ENCODE measurements at places on chromosomes 3 and 15.

DNA sequence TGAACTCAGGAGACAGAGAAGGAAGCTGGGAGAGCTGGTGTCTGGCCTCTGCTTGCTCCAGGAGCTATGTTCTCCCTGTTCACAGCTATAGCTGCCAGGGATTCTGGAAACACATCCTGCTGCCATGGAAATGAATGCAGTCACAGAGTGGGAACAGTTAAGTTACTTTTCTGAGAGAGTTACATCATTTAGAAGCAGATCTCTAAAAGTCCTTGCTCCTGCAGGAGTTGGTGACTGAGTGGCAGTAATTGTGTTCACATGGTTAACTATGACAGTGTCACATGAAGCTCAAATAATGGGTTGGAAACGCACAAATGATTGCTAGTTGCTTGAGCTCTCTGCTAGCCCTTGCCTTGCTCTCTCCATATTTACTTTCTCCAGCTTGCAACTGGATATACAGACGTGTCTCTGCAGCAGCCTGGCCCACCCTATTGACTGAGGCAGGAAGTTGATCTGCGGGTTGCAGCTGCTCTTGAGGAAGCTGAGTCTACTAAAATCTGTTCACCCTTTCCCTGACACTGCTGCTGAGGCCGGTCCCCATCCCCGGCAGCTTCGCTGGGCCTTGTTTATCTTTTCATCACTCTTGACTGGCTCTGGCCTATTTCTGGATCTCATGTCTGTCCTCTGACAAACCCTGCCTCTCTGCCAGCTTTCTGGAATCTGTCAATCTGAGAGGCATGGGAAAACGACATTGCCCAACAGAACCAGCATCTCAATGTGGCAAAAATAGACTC lies 16.7 kb upstream of the ISLR start:
- no peak for DNase-seq

DNA sequence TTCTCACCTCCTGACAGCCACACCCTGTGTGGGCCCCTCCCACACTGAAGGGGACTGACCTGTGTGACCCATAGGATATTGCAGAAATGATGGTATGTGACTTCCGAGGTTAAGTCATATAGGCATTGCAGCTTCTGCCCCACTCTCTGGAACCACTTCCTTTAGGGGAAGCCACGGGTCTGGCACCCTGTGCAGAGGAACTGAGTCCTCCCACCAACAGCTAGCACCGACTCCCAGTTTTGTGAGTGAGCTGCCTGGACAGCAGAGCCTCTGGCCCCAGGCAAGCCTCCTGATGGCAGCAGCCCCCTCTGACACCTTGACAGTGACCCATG lies 24.6 kb upstream of the SLC6A6 start:
- no peak for DNase-seq

GRCh38 chr3:14852717-14853116 lies 34.0 kb downstream of the FGD5 start:
- no peak for DNase-seq

DNA sequence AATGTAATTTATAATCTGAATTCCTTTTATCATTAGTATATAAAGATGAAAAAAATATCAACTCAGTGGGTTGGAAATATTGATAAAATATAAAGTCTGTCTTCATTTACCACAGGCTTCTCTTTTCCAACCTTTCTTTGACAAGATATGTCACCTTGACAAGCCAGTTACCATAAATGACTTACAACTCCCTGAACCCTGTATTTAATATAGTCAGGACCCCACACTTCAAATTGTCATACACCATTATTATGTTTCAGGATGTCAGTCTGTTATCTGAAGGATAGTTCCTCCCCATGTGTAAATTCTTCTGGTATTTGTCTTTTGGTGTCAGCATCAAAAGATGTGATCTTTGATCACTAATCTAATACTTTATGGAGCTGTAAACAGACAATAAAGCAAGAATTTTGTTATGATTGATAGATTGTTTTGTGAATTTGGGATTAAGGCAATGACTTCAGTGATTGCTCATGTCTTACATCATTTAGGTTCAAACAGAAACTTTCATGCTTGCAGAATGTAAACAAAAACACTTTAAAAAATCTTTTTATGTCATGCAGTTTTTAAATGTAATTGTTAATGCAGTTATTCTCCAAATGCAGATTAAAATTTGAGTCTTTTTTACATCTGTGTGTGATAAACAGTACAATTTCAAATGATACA lies 503.5 kb upstream of the BCHE start:
- no peak for DNase-seq

GRCh38 chr15:87638554-87639083 lies 617.9 kb downstream of the NTRK3 start:
- DNase-seq = no peak

DNA sequence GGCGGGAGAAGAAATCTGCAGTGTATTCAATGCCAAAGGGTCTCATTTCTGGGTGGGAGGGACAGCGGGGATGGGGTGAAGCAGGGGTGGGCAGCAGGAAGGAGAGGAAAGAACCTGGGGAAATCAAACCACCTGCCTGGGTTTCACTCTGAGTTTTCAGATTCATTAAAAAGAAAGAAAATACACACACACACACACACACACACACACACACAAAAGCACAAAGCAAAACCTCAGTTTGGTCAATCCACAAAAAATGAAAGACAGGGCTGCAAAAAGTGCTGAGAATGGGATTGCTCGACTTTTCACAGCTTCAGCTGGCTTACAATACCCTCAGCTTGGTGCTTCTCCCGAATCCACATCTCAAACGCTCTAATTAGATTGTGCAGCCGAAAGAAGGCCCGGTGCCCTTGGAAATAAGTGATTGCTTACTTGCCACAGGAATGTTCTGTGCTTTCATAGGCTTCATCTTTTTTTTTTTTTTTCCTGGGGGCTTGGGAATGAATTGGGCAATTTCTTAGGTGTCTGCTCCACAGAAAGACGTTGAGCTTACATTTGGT lies 370.5 kb downstream of the RORA start:
- DNase-seq = no peak

DNA sequence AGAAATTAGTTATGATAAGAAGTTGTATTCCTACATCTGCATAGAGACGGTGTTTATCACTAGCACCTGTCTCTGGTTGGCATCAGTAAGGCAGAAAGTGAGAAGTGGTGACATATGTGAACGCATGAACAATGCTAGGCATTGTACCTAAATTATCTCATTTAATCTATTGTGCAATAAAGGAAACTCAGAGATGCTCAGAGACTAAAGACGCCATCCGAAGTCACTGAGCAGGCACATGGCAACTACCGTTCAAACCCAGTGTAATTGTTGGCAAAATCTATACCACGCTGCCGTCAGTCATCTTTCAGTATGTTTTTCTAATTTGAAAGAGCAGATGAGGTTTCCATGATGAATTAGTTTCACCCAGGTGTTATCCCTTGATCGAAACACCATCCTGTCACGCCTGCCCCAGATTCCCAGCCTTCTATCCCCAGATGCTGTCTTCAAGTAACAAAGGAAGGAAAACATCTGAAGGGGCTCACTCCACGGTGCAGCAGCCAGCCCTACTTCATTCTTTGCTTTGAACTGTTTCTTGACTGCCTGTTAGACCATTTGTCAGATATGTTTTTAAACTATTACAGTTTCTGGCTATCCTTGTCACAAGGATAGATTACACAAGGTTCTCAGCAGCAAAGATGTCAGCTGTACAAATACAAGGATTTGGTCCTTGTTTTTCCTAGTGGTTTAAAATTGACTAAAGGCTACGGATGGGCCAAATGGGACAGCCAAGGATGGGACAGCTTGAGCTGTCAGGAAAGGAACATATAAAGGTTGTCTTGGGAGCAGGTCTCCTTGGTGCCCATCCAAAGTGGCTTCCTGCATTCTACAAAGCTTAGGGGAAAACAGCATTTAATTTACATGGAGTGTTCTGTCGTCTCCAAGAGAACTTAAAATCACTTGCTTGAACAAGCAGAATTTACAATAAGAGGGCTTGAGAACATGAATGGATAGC lies 99.1 kb downstream of the TMEM108 start:
- DNase-seq = no peak

DNA sequence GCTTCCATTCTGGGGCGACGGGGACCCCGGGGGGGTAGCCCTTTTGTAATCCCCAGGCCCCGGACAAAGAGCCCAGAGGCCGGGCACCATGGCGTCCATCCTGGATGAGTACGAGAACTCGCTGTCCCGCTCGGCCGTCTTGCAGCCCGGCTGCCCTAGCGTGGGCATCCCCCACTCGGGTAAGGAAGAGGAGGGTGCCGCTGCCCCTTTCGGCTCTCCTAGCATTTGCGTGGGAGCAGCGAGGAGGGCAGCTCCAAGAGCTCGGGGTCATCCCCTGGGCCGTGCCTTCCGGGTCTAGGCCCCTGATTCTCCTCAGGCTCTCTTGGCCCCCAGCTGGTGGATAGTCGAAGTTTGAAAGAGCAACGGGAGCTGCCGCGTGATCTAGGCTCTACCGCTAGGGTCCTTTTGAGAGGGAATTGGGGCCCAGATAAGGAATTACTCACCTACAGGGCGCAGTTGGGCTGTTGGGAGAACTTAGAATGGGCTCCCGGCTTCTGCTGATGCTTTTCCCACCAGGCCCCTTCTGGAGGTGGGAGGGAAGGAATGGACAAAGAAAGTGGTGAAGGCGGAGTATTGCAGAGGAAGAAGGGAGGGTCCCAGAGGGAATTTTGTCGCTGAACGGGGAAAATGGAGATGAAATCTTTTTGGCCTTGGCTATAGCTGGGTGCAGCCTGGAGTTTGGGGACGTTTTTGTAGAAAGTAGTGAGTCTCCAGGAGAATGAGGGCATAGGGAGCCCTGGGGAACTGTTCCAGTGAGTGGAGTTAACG lies 615 bp downstream of the VPS18 start:
- peak; percentile 85 for DNase-seq

GRCh38 chr3:66407611-66408218 lies 93.1 kb downstream of the LRIG1 start:
- peak; percentile 67 for DNase-seq

GRCh38 chr15:59622289-59622688 lies 10.7 kb downstream of the GCNT3 start:
- DNase-seq = peak; percentile 55

DNA sequence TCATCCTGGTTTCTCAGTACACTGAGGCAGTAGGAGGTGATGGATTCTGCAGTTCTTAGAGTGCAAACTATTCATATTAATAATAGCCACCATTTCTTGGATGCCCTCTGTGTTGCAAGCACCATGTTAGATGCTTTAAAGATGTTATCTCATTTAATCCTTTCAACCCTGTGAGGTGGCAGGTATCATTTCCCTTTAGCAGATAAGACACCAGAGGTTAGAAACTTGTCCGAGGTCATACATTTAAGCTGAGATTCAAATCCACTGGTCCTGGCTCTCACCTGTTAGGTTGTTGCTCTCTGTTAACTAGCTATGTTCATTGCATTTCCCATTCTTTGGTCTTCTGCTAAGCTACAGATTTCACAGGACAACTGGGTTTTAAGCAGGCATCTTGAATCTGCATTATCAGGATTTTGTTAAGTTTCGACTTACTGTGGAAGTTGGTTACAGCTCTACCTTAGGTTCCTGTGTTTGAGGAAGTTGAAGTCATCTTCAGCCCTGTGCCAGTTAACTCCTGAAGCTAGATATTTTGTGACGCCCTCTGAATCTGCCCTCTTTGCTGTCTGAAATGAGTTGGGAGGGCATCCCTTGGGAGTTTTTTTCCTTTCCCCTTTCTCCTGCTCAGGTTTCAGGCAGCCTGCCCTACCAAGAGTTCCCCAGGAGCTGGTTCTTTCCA lies 6.4 kb downstream of the PDE8A start:
- DNase-seq = no peak

DNA sequence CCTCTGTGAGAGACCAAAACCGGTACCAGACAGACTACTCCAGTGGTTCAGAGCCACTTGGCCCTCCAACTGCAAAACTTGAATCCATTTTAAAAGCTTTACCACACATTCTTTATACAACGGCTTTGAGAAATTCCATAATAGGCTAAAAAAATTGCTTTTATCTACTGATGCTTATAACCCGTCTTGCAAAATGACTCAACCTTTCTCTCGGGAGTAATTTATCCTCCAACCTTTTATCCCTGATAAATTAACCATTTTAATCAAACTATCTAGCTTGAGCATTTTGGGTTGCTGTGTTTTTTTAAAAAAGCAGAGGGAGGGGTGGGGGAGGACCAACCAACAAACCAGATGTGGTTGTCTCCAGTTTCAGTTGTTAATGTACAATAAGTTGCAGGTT lies 275.7 kb upstream of the LRTM1 start:
- no peak for DNase-seq

DNA sequence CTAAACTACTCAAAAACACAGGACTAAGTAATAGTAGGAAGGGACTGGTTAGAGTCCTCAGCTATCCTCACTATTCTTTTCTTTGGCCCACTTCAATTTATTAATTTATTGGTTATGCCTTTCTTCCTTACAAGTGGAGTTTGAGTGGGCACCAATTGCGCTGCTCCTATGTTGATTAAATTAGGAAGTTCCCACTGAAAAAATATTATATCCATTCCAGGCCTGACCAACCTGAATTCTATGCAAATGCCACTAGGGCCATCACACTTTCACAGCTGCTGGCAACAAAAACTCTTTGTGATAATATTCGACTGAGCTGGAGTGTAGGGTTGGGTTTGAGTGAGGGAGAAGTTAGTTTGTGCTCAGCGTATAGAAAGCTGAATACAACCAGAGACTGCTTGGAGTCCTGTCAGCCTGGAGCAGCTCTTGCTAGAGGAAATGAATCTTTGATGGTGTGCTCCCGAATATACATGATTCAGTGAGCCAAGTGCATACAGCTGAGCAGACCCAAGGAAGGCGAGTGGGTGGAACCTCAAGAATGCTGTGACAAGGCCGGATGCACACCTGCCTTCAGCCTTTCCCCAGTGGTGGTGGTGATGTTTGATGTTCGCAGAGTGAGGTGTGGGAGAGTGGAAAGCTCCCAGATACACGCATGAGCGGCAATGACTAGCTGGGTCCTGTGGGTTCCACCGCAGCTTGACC lies 1.5 kb downstream of the ARHGEF3 start:
- DNase-seq = no peak

GRCh38 chr3:12553921-12554391 lies 2.9 kb upstream of the MKRN2 start:
- peak; percentile 24 for DNase-seq

DNA sequence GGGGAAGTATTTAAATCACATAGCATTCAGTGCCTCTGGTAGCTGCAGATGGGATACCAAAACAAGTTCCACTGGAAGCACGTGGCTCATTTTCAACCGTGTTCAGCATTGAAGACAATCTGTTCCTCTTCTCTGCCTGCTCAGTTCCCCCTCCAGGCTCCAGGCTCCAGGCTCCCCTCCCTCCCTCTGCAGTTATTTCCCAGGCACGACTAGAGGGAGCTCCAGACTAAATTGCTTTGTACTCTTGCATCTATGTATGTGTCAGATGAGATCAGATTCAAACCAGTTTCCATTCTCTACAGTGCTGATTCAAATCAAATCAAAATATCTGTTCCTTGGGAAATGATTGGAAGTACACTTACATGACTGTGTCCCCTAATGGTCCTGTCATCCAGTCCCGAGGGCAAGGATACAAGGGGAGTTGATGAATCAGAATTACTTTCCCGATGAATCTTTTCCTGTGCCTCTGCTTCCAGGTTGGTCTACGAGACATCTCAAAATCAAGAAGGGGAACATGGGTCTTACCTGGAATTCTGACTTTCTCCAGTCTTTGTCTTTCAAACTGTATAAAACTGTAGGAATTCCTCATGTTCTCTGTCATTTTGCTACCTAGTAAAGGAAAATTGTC lies 600.5 kb downstream of the EDEM1 start:
- peak; percentile 57 for DNase-seq
